ENCODE measurements at places on chromosomes 1 and 21. TPM values are rescaled to one million over a fixed set of nuclear protein-coding genes. Genes with fewer than 3 reads are reported as not detected.

- no peak for DNase-seq
These were observed 8.4 kb upstream of the C1orf185 start for GRCh38 chr1:51093581-51093980.

DNA sequence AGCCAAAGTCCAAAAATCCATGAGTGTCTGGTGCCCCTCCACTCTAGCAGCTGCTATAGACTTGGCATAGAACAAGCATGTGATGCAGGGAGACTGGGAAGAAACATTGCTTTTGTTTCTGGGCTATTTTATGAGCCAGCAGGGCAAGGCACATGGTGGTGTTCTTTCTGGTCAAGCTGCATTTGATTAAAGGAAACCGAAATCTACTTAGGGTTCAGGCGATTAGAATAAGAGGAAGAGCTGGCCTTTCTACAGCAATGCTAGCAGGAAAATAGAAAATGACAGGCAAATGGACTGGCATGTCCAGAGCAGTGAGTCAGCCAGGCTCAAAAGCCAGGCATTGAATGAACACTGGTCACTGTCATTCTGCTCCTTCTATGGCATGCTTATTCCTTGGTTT, 28.5 kb upstream of the ARHGAP29 start:
- DNase-seq = no peak

DNA sequence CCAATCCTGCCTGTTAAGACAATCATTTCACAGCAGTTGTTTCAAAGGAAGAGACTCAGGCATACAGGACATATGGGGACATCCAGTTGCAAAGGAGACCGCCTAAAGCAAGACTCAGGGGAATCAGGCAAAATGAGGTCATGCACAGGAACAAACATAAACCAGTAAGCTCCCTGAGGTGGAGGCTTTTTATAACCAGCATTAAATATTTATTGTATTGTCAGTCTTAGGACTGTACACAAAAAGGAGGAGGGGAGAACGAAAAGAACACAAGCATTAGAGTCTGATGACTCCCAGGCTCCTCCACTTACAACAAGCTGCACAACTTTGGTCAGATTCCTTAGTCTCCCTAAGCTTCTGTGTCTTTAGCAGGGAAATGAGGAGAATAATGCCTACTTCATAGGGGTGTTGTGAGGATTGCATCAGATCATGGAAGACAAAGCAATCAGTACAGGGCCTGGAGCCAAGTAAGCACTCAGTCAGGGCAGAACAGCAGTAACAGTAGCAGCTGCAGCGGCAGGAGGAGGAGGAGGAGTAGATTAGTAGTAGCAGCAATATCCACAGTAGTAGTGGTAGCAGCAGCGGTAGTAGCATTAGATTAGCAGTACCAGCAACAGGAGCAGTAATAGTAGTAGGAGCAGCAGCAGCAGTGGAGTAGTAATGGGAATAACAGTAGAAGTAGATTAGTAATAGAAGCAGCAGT, 54.2 kb upstream of the SPATA6 start:
- no peak for DNase-seq

- DNase-seq = no peak
These were observed 159.0 kb upstream of the GALNT2 start for GRCh38 chr1:229907884-229908638.

DNA sequence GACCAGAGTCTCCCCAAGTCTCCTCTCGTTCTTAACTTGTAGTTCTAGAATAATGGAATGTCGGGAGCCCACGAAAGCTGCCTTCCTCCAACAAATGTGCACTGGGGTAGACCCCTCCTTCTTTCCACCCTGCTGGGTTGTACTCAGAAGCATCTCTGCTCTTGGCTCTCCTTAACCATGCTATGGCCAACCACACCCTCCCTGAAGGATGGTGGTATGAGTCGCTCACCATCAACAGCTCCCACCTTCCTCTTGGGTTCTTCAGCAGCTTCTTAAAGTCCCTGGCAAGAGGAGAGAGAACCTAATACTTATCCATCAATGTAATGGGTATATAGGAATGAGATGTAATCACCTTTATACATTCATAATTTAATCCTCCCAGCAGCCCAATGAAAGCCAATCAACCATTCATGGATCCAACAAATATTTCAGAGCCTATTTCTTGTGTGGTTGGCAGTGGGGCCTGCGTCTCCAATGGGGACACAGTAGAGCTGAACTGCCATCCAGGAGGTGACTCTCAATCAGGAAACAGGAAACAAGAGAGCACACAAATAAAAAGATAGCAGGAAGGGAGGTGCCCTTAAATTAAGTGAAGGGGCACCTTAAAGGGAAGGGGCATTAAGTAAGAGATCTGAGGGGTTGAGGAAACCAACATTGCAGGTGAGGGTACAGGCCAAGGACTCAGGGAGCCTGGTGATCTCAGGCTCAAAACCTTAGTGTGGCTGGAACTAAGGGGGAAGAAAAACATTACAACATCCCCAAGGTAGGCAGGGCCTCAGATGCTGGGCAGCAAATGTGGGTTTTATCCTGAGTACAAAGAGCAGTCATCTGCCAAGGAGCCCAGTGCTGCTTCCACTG, 64.4 kb upstream of the ETS2 start:
- DNase-seq = no peak

DNA sequence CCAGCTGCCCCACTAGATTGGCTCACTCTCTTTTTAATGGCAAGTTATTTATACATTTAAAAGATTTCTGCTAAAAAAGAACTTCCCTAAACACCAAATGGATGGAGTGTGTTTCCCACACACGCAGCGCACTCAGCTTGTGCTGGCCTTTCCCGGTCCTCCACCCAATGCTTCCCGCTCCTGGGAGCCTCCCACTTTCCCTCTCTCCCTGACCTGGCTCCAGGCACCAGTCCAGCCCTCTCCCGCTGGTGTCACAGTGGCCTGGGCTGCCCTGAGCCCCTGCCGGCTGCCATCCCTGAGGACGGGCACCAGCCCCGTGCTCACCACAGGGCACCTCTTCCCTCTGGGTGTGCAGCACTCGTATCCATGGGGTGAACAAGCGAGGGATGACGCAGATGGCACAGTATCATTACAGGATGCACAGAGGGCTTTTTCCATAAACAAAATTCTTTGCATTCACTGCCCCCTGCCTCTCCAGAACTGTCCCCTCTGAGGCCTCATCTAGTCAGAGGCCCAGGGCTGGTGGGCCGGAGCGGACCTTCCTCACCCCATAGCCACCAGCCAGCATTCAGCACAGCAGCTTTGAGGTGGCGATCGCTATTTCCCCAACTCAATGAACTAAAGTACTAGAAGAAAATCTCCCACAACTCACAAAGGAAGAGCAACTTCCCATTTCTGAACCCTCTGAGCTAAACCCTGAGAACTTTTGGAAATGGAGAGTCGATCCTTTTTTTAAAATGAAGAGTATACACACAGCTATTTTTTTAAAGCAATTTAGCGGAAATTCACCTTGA, 68.5 kb downstream of the SLC37A1 start:
- peak; percentile 36 for DNase-seq

GJB5 gene
- 0.73 TPM for total RNA-seq

TNFAIP8L2 gene
- 6.9 TPM for total RNA-seq

All from breast epithelium (tissue), 4 donors.